NCI-H510A treated with DMSO at 0.1 percent for 48 hours (cell line): ENCODE measurements at places on chromosomes 2 and 18.

DNA sequence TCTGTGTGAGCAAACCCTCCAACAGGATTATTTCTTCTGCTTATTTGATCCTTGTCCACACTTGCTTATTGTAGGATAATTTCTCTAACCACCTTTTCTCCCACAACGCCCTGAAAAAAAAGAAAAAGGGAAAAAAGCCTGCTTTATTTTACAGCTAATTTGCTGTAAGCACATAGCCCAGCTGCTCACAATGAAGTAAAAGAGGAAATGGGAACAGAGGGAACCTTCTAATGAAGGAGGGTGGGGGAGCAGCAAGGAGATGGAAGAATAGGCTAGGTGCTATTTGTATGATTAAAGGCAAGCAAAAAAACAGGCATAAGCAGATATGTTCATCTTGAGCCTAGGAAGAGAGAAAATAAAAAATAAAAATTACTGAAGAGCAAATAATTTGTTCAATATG is 331.6 kb downstream of the TXNL1 start:
- no peak for DNase-seq

DNA sequence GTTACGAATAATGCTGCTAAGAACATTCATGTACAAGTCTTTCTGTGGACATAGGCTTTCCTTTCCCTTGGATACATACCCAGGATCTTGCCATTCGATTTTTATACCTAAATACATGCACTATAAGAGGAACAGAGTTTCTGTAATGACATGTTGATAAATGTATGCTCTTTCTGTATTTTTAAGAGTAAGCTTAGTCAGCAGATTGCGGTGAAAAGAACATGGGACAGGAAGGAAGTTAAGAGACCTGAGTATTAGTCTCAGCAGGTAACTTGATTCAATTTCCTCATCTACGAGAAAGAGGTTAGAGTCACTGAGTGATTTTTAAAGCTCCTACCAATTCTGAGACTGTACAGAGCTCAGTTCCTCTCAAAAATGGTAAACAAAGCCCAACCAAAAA is 2.6 kb upstream of the TLK1 start:
- no peak for DNase-seq

- DNase-seq: peak; percentile 11
Measured at GRCh38 chr2:1856475-1856874, 112.2 kb upstream of the PXDN start.

DNA sequence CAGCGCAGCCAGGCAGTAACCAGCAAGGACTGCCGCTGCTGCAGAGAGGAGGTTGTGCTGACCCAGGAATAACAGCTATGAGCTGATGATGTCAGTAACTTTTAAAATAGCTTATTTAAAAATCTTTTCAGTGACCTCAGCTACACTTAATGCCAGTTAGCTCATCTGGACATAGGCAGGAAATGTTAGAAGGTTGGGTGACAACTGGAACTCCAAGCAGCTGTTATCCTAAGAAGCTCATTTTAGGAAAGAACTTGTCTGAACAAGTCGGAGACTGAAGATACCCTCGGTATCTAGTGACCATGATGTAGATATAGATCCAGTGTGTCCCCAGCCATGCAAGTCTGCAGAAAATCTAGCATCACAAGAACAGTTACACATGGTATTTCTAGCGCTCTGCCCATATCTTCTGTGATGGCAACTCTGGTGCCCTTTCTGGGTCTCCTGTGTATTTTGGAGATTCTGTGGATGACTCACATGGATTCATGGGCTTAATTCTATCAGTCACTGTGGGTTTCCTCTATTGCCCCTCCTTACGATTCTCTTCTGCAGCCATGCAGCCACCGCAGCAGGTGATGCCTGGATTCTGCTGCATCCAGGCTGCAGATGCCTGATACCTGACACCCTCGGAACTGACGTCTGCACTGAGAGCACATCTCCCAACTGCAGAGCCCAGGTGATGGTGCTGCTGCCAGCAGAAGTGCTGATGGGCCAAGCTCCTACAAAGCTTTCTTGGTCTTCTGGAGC is 19.8 kb upstream of the PLEK start:
- peak; percentile 69 for DNase-seq

GRCh38 chr2:187962538-187962937 is 329.1 kb upstream of the GULP1 start:
- no peak for DNase-seq

DNA sequence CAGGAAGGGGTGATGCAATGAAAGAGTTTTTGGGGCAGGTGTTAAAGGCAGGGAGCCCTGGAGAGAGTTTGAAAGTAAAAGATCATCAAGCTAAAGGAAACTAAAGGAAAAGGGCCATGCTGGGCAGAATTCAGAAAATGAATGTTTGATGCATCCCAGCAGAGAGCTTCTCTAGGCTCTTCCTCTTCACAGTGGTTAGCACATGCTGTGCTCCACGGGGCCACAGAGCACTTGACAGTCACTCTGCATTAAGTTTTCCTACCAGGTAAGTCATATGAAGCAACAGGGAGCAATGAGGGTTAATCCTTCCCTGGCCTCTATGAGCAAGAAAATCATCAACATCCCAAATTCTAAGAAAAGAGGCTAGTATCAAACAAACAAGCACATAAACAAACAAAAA is 895.2 kb downstream of the TRIB2 start:
- DNase-seq: no peak

- DNase-seq: peak; percentile 20
Measured at GRCh38 chr2:152415231-152415642, 80.3 kb downstream of the FMNL2 start.

GRCh38 chr18:6748241-6748640 is 18.7 kb downstream of the ARHGAP28 start:
- no peak for DNase-seq

DNA sequence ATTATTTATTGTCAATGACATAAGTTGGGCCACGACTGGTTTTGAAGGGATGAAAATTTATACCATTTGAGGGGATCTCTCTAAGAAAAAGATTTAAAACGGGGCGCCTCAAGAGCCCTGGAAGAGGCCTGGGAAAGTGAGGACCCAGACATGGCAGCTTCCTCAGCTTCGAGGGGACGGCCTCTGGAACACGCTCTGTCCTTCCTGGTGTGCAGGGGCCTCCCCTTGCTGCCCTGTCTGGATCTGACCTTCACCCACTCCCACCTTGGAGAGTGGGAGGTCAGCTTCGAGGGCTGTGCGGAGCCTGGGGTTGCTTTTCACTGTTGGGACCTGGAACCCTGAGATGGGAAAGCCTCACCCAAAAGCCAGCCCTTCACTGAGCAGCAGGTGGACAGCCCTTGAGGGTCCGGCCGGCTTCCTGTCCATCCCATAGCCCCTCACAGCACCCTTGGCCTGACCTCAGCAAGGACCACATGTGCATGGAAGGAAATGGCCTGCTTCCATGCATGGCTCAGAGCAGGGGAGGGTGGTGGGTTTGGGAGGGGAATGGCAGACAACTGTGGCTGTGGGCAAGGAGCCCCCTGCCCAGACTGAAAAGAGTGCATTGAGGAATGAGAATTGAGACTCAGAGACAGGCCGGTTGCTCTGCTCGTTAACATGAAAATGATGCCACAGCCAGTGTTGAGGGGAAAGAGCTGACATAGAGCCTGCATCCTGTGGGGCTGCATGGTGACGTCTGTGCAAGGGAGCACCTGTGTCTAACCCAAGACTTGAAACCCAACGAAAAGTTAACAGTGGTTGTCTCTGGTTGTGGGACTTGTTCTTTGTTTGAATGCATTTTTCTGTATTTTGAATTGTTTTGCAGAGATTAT is 16.3 kb downstream of the FBLN7 start:
- no peak for DNase-seq

GRCh38 chr18:23422751-23423418 is 30.2 kb upstream of the RIOK3 start:
- DNase-seq: no peak

DNA sequence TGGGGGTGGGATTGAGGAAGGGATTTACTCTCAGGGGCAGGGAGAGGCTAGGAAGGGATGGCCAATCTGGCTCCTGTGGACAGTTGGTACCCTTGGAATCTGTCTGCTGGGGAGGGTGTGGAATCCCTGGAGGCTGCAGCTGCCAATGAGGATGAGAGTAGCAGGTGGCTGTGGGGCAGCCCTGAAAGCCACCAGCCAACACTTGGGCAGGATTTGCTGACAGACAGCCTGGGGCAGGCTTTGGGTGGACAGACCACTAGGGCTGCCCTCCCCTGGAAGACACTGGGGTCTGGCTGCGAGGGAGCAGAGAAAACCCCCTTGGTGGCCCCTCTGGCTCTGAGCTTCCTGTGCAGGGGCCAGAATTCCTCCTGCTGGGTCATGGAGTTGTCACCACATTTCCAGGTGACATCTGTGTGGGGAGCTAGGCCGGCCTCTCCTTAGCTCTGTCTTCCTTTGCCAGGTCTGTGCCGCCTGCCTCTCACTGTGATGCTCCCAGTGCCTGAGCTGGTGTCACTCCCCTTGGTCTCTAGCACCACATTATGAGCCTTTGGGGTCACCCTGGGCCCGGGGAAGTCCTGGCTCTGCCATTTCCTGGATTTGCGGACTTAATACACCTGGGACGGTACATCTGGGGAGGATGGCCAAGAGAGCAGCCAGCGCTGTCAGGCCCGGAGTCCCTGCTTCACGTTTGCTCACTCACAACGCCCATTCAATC is 13.4 kb upstream of the ARHGEF4 start:
- DNase-seq: no peak

- no peak for DNase-seq
Measured at GRCh38 chr2:156398176-156398575, 38.0 kb upstream of the GPD2 start.

DNA sequence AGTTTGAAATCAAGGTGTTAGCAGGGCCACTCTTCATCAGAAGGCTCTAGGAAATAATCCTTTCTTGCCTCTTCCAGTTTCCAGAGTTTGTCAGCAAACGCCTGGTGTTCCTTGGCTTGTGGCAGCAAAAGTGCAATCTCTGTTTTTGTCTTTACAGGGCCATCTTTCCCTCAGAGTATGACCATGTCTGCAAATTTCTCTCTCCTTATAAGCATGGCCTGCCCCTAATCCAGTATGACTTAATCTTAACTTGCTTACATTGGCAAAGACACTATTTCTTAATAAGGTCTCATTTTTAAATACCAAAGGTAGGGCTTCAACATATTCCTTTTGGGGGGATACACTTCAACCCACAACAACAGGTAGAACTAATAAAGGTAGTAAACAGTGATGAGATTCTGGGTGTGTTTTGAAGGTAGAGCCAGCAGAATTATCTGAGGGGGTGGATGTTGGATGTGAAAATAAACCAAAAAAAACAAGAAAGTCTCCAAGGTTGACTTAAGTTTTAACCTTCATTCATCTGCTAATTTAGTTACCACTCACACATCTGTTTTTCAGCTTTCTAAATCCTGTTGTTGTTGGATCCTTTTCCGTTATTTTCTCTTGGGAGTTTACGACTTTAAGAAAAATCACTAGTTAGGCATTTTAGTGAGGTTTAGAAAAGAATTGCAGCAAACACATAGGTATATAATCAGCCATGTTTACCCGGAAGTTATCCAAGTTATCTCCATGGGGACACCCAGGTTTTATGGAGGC is 234.4 kb upstream of the FIGN start:
- no peak for DNase-seq

GRCh38 chr2:96089356-96090195 is 26.8 kb downstream of the ADRA2B start:
- DNase-seq: no peak

DNA sequence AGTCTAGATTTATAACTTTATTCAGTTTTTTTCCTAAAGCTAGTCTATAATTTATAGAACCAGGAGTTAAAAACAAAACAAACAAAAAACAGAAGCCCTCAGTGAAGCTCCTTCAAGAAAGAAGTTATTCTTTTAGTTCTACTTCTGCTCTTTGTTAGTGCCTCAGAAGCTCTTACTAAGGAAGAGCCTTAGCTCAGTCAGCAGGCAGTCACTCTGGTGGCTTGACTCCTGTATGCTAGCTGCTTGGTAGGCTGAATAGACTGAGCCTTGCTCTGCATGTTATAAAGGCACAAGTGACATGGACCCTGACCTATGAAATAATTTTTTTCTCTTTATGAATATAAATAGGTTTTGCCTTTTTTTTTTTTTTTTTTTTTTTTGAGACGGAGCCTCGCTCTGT is 24.8 kb downstream of the NCOA1 start:
- DNase-seq: no peak

GRCh38 chr18:22914633-22915032 is 18.5 kb upstream of the RBBP8 start:
- peak; percentile 3 for DNase-seq

DNA sequence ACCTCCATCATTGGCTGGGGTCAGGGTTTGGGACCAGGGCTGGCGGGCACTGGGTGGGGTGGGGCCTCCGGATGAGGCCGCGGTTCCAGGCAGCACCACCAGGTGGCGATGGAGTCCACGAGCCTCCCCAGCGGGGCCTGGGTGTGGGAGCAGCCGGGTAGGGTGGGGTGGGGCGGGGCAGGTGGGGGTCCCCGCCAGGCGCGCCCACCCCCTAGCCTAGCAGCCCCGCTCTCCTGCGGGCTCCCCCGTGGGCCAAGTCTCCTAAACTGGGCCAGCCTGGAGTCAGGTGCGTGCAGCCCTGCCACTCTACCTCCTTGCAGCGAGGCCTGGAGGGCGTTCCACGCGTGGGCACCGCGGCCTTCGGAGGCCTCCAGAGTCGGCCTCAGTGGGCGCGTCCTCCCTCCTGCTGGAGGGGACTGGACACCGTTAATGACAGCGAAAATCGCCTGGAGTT is 187.5 kb downstream of the TWIST2 start:
- no peak for DNase-seq

GRCh38 chr2:101657787-101658186 is 39.7 kb upstream of the MAP4K4 start:
- DNase-seq: no peak

- DNase-seq: no peak
Measured at GRCh38 chr2:120785228-120785966, 49.7 kb downstream of the GLI2 start.
